Left lobe of liver (tissue), 2 donors: ENCODE measurements at places on chromosomes 1 and 21.
A peak's percentile ranks its signal among the peaks of the same experiment; 100 is the strongest.

- no peak for DNase-seq
Measured at GRCh38 chr1:237327061-237327460, 285.1 kb downstream of the RYR2 start.

DNA sequence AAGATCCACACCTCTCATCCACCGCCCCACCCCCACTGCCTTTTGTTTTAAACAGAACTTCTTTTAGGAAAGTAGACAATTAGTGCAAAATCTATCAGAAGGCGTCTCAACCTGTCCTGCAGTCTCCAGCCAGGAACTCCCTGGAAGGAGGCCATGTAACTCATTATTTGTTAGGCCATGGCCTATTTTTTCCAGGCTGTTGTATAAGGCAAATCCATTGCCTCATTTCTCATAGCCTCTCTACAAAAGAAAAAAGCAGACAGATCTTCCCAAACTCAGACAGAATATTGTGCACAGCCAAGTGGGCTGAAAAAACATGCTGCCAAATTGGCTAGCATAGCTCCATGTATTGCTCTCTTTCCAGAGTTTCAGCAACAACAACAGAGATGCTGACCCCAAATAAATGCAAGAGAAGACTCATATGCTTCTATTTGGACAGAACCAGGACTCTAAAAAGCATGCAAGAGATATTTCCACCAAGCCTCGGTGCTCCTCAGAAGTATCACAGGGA, 770.7 kb upstream of the CXADR start:
- no peak for DNase-seq

DNA sequence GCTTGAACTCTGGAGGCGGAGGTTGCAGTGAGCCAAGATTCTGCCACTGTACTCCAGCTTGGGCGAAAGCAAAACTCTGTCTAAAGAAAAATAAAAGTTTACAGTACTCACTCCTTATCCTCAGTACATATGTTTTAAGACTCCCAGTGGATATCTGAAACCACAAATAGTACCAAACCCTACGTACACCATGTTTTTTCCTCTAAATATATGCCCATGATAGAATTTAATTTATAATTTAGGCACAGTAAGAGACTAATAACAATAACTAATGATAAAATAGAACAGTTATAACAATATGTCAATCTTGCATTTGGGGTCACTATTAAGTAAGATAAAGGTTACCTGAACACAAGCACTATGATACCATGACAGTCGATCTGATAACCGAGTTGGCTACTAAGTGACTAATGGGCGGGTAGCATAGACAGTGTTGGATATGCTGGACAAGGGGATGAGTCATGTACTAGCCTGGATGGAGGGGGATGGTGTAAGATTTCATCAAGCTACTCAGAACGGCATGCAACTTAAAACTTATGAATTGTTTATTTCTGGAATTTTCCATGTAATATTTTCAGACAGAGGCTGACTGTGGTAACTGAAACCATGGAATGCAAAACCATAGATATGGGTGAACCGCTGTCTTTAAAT, 43.7 kb downstream of the ST7L start:
- DNase-seq: no peak

DNA sequence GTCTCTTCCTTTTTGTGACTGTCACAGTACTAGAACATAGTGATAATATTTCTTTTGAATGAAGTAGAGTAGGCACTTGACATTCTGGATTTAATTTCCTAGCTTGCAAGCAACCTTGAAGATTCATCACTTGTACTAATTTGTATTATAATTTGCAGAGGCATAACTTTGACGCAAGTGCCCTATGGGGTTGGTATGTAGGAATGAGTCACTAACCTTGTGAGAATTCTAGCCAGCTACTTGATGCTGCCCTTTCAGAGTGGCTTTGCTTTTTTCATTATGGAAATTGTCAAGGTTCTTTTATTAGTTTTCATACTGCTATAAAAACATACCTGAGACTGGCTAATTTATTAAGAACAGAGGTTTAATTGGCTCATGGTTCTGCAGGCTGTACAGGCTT, 13.7 kb upstream of the DPH5 start:
- no peak for DNase-seq

DNA sequence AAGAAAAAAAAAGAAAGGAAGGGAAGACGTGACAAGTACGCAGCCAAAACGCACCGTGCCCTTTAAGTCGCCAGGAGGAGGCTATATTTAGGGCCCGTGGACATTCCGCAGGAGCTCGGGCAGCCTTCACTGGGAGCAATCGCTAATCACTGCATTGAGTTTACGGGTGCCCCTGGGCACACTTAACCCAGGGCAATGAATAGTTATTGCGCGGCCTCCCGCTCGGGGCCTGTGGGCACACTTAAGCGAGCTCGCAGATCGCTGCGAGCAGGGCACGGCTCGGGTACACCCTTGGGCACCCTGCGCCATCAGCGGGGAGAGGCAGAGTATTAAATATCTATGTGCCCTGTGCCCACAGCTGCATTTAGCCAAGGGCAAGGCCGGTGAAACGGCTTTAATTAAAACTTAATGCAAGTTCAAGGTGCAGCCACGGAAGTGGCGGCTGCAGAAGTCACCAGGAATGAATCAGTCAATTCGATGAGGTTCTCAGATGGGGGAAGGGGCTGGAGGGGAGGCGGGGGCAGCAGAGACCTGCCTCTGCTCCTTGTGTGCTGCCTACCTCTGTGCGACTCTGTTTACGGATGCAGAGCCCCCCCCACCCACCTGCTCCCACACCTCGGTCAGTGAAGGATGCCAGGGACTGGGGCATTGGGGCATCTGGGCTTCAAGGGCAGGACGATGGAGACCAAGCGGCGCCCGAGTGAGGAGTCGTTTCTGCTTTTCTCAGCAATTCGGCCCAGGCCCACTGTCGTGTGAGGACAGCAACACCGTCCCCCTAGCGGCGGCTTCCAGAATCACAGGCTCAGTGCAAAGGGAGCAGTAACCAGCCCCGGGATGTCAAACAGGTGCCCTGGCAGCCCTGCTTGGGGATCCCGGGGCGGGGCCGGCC, 51.8 kb upstream of the TARDBP start:
- peak; percentile 75 for DNase-seq

DNA sequence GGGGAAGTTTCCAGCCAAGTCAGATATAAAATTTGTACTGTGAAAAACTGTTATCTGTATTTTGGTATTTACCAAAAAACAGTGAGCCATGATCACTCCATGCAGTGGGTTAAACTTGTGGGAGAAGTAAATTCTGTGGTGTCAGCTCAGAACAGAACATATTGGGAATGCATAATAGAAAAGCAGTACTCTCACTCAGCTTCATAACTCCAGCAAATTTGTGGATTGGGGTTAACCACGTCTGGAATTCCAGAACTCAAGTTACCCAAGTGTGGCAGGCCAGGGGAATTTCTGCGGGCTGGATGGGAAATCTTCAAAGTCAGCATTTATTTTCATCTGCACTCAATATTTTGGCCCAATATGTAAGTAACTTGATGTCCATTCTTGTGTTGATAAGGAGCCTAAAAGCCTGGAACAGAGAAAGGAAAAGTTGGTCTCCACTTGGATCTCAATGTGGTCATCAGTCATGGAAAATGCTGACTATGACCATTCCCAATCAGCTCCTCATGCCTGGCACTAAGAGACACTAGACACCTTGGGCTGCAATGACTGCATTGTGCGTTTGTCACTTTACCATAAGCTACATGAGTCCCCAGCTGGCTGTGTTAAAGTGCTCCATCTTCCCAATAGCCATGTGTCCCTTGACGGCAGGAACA, 39.1 kb upstream of the ENAH start:
- no peak for DNase-seq

DNA sequence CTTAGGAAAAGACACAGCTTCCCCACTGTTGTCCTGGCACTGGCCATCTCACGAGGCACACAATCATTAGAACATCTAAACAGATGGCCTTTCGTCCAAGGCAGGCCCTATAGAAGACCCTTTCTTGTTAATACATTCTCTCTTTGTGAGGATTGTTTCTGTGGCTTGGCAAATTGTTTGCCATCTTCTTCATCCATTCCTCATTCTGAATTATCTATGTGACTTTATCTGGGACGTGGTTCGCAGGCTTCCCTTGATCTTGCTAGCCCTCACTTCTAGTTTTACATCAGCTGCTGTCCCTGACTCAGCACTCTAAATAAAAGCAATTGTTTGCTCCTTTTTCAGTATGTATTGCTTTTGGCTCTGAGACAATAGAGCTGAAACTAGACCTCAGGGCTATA, 101.1 kb upstream of the ZC3H11B start:
- no peak for DNase-seq

DNA sequence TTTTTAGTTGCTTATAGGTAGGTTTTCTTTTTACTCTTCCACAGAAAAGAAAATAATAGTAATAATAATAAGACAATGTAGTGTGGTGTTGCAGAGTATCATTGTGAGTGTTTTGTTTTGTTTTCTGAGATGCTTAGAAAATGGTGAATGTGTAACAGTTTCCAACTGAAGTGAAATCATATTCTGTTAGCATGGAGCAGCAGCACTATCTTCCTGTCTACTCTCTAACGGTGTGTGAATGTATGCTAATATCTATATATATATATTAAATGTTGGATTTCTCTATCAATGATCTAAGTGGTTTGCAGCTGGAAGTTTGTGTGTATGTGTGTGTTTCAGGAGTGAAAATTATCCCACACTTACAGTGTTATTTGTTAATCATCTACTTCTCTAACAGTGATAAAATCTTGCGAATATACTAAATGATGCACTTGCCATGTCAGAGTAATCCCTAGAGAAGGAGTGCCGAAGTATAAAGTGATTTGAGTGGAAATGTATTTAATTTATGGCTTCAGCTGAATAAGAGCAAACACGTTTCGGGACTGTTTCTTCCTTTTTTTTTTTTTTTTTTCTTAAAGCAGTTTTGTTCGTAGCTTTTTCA, 377 bp downstream of the SAMD13 start:
- DNase-seq: no peak

GRCh38 chr1:201708085-201708512, 120.9 kb upstream of the IPO9 start:
- DNase-seq: no peak

- no peak for DNase-seq
Measured at GRCh38 chr1:93142161-93142560, 38.1 kb downstream of the TMED5 start.

DNA sequence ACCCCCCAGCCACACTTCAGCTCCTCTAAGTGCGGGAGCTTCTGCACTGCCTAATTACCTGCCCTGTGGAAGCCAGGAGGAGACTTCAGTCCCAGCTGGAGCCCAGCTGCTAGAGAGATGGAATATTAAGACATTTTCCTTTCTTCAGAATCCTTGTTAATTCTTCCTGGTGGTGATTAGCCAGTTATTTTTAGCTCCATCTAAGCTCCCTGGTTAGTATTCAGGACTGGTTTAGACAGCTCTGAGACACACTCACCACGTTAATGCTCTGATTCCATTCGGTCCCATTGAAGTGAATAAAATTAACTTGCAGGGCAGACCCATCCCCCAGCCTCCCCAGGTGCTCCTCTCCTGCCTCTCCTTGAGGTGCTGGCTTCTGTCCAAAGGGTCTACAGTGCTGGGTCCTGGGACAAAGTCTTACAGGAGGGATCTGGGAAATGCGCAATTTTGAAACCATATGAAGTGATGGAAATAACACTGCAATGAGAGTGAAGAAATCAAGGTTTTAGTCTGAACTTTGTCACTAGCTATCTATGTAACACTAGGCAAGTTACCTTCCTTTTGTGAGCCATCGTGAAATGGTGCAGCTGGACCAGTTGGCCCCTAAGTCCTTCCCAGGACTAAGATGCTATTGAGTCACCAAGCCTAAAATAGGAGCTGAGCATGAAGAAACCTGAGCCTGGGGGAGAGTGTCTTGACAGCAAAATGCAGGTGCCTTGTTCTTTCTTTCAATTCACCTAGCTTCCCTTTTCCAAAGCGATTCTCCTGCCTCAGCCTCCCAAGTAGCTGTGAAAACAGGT, 117.4 kb upstream of the ATP1A1 start:
- no peak for DNase-seq

- DNase-seq: no peak
Measured at GRCh38 chr1:50196081-50196480, 87.4 kb downstream of the ELAVL4 start.

- no peak for DNase-seq
Measured at GRCh38 chr1:228149406-228150119, at the start of gene GJC2. TSS of gene GJC2 (plus strand) at chr1:228149930. CDS start at chr1:228157759, 7,829 bp downstream.

DNA sequence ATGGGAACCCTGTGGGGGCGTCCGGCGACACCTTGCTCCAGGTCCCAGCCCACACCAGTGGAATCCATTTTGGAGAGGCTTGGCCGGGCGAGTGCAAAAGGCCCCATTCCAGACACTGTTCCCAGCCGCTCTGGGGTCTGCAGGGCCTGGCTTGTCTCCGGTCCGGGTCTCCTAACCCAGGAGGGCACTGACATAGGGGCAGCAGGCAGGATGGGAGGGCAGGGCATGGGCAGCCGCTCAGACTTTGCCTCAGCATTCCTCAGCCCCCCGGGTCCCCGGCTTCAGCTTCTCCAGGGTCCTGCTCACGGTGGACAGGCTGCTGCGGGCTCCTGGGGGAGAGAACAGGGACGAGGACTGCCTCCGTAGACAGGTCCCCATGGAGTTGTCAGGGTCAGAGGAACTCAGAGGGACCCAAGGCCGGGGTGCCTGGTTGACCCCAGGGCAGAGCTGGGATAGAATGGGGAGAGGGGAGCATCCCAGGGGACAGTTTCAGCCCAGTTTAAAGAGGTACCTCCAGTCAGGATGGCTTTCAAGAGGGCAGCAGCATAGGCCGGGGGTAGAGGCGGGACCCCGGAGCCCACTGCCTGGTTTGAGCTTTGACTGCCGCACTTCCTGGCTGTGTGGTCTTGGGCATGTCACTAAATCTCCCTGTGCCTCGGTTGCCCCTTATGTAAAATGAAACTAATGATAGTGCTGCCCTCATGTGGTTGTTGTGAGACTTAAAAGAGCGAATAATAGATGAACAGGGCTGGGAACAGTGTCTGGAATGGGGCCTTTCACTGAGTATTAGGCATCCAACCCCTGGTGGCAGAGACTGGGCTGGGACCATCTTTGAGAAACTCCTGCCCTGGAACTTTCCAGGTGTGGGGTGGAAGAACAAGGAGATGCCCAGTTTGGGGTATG, 3.7 kb downstream of the KNCN start:
- DNase-seq: no peak

DNA sequence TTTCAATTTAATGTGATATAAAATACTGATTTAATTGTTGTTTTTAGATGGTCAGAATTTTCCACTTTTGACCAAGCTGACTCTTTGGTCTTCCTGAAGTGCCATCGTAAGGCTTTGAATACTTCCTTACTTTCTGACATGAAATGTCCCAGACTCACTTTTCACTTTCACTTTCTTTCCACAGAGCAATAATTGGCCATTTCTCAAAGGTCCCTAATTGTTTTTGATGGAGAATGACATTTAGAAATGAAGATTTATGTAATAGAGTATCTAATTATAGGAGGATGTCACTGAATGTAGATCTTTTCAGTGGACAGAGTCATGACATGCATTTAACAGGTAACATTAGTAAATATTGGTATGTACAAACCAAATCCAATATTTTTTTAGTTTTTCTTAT, 1141.6 kb downstream of the KCNT2 start:
- no peak for DNase-seq

- no peak for DNase-seq
Measured at GRCh38 chr1:93715529-93716126, 34.0 kb upstream of the BCAR3 start.

GRCh38 chr21:25536752-25537151, 70.5 kb downstream of the MRPL39 start:
- no peak for DNase-seq
